IMR-90 (cell line): ENCODE measurements at places on chromosomes 1 and 21. TPM values are rescaled to one million over a fixed set of nuclear protein-coding genes. Genes with fewer than 3 reads are reported as not detected.
A peak's percentile ranks its signal among the peaks of the same experiment; 100 is the strongest.

GRCh38 chr1:199151634-199152425 is 513.0 kb downstream of the PTPRC start:
- no peak for DNase-seq

- DNase-seq, result no peak
These were observed 204.4 kb upstream of the AJAP1 start for GRCh38 chr1:4449972-4450371.

GRCh38 chr1:231519166-231519565 is 9.3 kb upstream of the TSNAX start:
- DNase-seq, result peak; percentile 15

DNA sequence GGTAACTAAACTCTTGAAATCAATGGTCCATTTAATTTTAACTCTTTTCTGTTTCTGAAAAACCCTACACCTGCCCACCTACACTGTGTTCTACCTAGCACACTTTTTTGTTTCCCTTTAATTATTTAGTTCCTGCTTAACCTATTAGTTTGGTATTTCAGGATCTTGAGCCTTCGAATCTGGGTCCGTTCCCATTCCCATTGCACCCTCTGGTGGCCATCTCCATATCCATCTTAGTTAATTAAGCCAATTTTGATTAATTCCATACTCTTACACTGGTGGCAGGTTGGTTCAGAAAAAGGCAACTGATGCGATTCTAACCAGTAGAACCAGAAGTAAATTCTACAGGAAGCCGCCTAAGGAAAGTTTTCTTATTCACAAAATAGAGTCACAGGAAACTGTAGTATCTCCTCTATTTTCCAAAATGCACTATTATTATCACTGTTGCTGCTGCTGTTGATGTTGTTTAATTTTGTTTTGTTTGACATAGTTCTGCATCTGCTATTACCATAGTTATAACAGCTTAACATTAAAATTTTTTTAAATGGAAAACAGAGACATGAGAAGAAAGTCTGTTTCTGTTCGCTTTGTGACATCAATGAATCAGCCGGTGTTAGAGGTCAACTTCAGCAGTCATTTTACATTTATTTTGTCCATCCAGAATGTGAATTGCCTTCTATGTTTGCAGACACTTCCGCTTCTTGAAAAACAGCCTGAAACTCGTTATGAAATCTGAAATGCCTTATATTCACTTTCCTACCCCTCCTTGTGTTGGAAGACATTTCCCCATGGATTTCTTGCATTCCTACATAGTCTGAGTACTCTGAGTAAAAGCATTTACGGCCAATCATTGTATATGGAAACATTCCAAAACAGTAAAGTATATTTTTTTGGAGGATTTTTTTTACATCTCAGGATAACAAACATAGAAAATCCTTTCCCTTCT is 115.5 kb upstream of the NCAM2 start:
- DNase-seq, result peak; percentile 0

DNA sequence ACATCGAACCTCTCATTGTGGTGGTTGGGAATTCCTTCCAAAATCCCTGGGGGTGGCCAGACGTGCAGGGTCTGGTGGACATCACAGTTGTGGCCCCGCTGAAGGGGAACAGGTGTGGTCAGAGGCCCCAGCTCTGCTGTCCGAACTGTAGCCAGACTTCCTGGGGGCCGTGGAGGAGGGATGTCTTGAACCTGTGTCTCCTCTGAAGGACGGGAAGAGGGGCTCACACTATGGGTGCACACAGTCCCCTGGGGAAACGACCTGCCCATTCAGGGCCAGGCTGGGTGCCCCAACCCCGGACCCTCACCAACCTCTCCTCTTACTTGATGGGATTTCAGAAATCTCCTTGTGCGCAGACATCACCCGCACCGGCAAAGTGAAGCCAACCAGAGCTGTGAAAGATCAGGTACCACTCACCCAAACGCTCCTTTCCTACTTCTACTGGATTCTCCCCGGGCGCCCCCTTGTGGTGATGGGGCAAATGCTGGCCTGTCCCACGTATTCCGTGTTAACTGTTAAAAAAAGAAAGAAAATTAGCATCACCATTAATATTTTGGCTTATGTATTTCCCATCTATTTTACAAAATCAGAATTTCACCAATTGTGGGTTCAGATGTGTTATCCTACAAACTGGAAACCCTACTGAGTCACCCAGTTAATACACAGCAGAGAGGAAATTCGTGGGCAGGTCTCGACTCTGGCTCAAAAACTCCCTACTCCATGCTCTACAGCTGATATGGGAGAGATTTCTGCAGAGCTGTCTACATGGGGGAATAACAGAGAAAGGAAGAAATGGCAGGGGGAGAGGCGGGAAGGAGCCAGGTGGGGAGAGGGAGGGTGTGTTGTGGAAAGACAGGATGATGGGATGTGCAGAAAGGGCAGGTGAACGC is 28.1 kb downstream of the PADI4 start:
- DNase-seq, result peak; percentile 41

DNA sequence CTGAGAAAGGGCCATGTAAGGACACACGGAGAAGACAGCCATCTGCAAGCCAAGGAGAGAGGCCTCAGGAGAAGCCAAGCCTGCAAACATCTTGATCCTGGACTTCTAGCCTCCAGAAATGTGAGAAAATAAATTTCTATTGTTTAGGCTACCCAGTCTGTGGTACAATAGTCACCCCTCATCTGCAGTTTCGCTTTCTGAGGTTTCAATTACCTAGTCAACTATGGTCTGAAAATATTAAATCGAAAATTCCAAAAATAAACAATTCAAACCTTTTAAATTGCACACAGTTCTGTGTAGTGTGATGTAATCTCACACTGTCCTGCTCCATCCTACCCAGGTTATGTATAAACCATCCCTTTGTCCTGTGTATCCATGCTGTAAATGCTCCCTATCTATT is 52.6 kb downstream of the ZNF644 start:
- no peak for DNase-seq

The CD101 gene
- total RNA-seq, result not detected in 2 replicates

The FOXD2 gene
- under 0.01 TPM in 2 replicates for total RNA-seq

The REN gene
- total RNA-seq, result 0.28 and 0.54 TPM in 2 replicates

The C8A gene
- not detected in 2 replicates for total RNA-seq

The TSSK3 gene
- not detected in 2 replicates for total RNA-seq

The RNU1-3 gene
- total RNA-seq, result under 0.01 TPM in 2 replicates

The LMX1A gene
- not detected in 2 replicates for total RNA-seq
